ENCODE measurements at places on chromosomes 2 and 18.

DNA sequence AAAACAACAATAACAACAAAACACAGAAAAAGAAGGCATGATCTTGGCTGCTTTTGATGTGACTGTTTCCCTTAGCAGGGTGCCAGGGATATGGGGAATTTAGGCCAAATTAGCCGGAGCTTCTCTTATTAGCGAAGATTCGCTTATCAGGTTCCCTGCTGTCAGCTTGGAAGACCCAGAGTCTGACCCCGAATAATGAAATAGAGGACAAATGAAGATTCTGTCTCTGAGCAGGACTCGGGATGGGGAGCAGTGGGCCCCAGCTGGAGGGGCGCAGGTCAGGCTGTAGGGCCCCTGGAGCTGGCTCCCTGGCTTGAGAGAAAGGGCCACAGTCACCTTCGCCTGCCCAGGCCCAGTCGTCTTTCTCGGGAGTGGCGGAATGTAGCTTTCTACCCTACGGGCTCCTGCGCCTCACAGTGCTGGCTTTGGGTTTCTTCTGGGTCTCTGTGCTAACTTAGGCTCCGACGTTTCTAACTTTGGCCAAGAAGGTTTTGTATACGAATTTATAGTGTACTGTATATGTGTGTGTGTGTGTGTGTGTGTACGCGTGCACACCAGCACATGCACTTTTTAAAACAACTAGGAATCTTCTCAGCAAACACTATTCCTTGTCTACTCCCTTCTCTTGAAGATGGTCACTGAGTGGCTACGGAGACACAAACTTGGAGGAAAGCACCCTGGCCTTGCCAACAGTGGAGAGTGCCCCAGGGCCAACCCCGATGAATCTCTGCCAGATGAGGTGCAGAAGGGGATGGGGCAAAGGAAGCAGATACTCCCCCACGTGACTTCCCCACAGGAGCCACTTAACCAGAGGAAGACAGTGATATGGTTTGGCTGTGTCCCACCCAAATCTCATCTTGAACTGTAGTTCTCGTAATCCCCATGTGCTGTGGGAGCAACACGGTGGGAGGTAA lies 195.6 kb upstream of the COPS8 start:
- DNase-seq: peak; percentile 8

- DNase-seq: no peak
Measured at GRCh38 chr2:69560147-69560482, 83.4 kb downstream of the AAK1 start.

GRCh38 chr2:37851428-37851827 lies 73.7 kb upstream of the RMDN2 start:
- DNase-seq: no peak

DNA sequence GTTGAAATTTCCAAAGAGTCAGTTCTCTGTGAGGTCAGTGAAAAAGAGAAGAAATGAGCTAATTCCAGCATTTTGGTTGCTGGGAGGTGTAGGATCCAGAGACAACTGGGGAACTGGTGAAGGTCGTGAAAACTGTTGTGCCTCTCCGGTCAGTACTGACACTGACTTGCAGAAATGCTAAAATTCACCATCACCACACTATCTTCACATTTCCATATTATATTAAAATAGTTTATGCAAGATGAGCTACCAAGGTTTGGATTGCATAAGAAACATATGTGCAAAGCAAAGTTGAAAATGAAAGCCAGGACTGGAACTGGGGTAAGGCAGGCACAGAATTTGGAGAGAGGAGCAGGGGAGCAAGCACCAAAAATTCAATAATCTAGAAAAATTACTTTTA lies 21.8 kb downstream of the RIT2 start:
- no peak for DNase-seq

DNA sequence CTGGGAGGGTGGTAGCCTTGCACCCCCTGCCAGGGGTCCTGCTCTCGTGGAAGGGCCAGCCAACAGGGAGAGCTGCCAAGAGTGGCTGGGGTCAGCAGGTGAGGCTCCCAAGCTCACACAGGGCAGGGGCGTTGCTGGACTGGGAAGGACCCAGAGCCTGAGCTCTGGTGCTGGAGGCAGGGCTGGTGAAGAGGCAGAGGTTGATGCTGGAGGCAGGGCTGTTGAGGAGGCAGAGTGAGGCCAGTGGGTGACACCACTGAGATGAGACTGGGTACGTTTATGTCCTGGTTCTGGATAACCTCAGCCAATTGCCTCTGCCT lies 7.0 kb downstream of the ADRA2B start:
- DNase-seq: no peak

GRCh38 chr2:188369365-188369764 lies 77.7 kb downstream of the GULP1 start:
- no peak for DNase-seq
